ENCODE measurements at places on chromosomes 2 and 18.

GRCh38 chr2:101349893-101350662 lies 37.2 kb downstream of the CREG2 start:
- no peak for DNase-seq

DNA sequence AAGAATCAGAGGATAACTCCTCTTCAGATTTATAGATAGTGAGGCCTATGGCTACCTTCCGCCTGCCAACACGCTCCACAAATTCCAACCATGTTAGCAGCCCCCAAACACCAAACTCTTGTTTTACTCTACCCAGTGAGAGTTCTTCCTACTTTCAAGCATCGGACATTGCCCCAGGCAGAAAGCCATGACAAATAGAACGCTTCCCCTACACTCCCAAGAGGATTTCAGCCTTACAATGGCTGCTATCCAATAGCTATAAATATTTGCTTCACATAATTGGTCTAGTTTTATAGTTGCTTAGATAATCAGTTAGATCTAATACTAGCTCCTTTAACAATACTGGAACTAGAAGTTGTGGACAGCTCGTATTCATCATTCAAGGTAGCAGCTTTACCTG lies 503.4 kb upstream of the VRK2 start:
- DNase-seq, result no peak

- no peak for DNase-seq
These were observed 87.9 kb downstream of the CNTNAP5 start for GRCh38 chr2:124112966-124113365.

DNA sequence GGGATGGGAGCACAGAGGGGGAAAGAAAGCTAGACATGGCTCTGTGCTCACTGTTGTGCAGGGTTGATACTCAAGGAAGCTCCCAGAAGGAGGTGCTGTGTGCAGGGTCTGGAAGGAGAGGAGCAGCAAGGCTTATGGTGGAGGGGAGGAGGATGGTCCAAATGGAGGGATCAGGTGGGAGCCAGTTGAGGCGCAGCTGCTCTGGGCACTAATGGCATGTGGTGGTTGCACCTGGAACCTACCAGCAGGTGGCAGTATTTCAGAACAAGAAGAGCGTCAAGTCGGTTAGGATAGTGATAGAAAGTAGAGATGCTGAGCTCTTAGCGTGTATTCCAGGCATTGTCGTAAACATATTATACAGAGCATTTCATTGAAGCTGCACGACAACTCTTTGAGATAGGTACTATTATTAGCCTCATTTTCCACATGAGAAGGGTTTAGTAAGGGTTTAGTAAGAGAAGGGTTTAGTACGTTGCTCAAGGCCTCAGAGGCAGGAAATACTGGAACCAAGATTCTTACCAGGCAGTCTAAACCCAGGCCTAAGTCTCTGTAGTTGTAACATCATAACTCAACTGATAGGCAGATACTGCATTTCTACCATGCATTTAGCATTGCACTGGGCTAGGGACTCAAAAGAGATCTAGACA lies 223.7 kb downstream of the CYP26B1 start:
- DNase-seq, result peak; percentile 49

DNA sequence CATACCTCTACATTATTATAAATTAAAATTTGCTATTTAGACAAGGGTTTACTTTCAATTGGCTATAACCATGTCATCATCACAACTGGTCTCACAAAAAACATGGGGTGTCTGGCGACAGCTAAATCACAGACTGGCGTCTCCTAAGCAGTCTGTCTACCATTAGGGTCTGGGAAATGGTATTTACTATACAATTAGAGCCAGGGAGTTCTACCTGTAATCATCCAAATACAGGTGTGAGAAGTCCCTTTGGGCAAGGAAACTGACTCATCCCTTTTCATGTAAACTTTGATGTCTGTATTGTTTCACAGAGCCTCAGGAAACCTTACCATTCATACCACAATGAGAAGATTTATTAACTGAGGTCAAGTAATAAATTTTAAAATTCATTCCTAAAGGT lies 126.7 kb downstream of the OLA1 start:
- no peak for DNase-seq

GRCh38 chr2:121888189-121888557 lies 132.7 kb downstream of the TSN start:
- DNase-seq, result no peak
